Activated CD4-positive, alpha-beta T cell treated with anti-CD3 and anti-CD28 coated beads, Interleukin-2, amount 50 U/mL, for 16 hours (primary cell): ENCODE measurements at places on chromosomes 16 and 17.
A peak's percentile ranks its signal among the peaks of the same experiment; 100 is the strongest.

GRCh38 chr17:57458718-57459285 lies 202.5 kb downstream of the MSI2 start:
- no peak for DNase-seq

DNA sequence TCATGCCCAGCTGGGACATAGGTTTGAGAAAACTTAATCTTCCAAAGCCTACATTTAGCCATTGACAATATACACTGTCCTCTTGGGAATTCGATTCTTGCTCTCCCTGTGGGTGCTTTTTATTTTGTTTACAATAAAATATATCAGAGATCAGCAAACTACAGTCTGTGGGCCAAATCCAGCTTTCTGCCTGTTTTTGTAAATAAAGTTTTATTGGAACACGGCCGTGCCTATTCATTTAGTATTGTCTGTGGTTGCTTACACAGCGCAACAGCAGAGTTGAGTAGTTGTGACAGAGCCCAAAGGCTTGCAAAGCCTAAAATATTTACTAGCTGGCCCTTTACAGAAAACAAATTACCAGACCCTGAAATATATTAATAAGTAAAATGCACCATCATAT lies 39.7 kb upstream of the DNAJA2 start:
- DNase-seq: no peak

- peak; percentile 55 for DNase-seq
Measured at GRCh38 chr17:68399638-68400403, 57.5 kb downstream of the WIPI1 start.

DNA sequence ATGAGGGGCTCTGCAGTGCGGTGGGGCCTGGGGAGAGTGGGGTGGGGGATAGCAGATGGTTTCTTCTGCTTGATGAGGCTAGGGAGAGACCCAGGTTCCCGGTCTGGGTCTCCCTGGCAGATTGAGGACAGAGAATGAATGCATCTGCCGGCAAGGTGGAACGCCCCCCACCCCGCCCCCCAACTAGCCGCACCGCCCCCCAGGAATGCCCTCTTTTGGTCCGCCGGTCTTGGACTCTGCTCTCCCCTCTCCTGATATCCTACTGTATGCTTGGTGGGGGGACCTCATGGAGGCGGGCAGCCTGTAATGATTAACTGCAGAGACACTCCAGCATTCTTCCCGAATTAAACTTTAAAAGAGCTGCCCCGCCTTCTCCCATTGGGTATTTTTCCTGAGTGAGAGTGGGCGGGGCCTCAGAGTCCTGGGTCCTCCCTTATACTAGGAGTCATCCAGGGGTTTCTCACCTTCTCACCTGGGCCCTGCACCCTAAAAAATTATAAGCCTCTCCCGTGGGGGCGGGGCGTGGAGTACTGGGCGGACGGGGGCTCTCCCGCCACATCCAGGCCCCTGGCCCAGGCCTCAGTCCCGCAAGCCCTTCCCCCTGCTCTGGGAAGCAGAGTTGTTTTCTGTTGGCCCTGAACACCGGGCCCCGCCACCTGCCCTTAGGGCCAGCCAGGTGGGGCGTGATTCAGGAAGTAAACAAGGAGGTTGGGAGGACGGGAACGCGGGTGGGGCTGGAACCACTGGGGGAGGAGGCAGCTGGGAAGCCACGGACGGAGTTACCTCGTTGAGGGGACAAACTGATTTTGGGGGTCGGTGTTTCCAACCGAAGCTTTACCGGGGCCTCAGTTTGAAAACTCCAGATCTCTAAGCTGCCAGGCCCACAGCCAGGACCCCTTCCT lies 1.5 kb downstream of the GRB7 start:
- no peak for DNase-seq

GRCh38 chr16:70784692-70785555 lies 16.0 kb downstream of the VAC14 start:
- no peak for DNase-seq

GRCh38 chr16:50678531-50678930 lies 2.6 kb downstream of the SNX20 start:
- DNase-seq: no peak

GRCh38 chr17:2172077-2172851 lies 117.4 kb downstream of the HIC1 start:
- DNase-seq: no peak

DNA sequence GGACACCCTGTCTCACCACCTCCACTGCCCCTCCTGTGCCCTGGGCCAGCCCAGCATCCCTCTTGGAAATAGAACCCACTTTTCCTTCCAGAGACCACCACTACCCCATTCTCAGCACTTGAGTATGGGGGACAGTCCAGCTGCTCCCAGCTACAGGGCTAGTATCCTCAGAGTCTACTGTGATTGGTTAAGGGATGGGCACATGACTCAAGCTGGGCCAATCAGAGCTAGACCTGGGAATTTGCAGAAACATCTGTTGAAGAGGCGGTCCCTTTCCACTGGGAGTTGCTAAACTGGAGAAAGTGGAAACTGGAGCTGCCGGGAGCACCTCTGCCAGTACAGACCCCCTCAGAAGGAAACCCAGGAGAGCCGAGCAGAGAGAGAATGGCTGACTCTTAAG lies 156.6 kb downstream of the GSG1L start:
- no peak for DNase-seq

- no peak for DNase-seq
Measured at GRCh38 chr17:38420518-38420917, 7.7 kb upstream of the ARHGAP23 start.

- DNase-seq: no peak
Measured at GRCh38 chr16:50797456-50797855, 55.6 kb downstream of the CYLD start.

- DNase-seq: peak; percentile 24
Measured at GRCh38 chr17:11935734-11936406, 61.4 kb downstream of the ZNF18 start.

- DNase-seq: no peak
Measured at GRCh38 chr16:86594721-86595120, 16.4 kb downstream of the FOXL1 start.

DNA sequence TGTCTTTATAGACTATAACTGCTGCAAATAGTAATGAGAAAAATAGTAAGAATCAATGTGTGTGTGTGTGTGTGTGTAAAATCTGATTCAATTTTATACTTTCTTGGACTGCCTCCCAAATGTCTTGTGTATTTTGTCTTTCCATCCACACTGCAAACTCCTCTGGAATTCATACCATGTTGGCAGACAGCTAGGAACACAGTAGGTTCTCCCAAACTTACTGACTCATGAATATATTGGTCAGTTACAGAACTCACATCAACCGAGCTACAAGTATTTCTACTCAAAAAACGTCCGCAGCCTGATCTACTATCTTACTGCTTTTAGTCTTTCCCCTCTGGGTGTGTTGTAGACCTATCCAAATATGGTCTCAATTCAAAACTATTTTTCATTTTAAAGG lies 542.7 kb upstream of the PSMD7 start:
- no peak for DNase-seq

- DNase-seq: no peak
Measured at GRCh38 chr16:81293909-81294802, 20.6 kb upstream of the GAN start.

GRCh38 chr17:11404431-11405276 lies 163.6 kb downstream of the SHISA6 start:
- no peak for DNase-seq

GRCh38 chr17:37743875-37744632 lies 805 bp downstream of the HNF1B start:
- no peak for DNase-seq

- DNase-seq: no peak
Measured at GRCh38 chr17:53996131-53996530, 173.4 kb downstream of the KIF2B start.

- DNase-seq: no peak
Measured at GRCh38 chr16:88784856-88785105, 239 bp downstream of the PIEZO1 start.

- DNase-seq: no peak
Measured at GRCh38 chr16:78515421-78515820, 416.0 kb downstream of the WWOX start.

GRCh38 chr17:17191961-17192381 lies 14.2 kb downstream of the PLD6 start:
- no peak for DNase-seq

- DNase-seq: no peak
Measured at GRCh38 chr16:50822671-50823070, 80.8 kb downstream of the CYLD start.

DNA sequence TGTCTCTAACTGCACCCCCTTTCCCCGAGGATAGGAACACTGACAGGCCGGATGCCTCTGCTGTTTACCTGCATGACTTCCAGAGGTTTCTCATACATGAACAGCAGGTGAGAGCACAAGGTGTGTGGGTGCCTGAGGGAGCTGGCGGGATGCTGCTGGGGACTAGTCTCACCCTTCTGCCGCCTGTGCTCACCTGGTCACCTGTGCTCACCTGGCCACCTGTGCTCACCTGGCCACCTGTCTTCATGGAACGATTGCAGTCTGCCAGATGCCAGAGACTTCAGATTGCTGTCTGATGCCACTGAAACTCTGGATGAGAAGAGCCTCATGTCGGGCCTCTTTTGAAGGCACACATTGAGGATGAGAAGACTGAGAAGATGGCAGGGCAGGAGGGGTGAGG lies 104.1 kb downstream of the PLCG2 start:
- DNase-seq: no peak

DNA sequence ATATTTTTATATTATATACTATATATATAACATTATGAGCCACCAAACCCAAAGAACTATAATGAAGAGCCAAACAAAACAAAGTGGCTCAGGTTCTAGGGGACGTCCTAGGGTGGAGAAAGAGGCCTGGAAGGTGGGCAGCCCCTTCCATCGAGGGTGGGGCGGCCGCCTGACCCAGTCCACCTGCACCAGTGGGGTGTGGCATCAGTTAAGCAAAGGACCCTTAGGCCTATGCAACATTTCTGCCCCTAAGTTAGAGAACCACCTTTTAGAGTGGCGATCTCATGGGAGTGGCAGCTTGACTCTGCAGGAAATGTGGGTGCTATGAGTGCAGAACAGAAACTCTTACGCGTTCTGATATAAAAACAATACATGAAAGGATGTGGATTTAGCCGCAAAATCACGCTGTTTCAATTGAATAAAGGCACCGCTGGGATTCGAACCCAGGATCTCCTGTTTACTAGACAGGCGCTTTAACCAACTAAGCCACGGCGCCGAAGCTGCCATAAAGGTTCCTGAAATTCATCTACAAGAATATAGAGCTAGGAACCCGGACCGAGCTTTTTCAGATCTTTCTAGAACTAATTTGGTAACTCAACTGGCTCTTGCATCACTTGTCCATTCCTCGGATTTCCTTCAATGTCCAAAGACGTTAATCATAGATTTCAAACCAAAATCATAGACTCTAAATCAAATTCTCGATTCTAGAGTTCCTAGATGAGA lies 15.6 kb upstream of the AURKB start:
- DNase-seq: peak; percentile 92

DNA sequence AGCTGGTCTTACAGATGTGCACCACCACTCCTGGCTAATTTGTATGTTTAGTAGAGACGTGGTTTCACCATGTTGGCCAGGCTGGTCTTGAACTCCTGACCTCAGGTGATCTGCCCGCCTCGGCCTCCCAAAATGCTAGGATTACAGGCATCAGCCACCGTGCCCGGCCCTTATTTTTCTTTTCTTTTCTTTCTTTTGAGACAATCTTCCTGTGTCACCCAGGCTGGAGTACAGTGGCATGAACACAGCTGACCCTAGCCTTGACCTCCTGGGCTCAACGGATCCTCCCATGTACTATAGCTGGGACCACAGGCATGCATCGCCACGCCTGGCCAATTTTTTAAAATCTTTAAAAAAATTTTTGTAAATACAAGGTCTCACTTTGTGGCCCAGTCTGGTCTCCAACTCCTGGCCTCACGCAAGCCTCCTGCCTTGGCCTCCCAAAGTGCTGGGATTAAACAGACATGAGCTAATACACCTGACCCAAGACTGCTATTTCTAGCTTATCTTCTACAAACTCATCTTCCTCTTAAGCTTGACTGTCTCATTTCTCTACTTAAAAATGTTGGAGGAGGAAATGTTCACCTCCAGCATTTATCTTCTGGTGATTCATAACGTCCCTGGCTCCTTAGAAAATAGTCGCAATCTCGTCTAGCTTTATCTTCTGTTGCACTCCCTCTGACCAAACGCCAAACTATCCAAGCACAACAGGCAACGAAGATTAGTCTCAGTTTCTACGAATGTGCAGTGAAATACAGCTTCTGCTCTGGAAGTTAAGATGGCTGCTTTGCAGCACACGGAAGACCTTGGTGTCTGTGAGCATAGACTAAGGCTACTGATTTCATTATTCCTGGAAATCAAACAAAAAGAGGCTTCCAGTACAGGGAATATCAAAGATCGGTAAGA lies 8.2 kb upstream of the TMEM94 start:
- no peak for DNase-seq

DNA sequence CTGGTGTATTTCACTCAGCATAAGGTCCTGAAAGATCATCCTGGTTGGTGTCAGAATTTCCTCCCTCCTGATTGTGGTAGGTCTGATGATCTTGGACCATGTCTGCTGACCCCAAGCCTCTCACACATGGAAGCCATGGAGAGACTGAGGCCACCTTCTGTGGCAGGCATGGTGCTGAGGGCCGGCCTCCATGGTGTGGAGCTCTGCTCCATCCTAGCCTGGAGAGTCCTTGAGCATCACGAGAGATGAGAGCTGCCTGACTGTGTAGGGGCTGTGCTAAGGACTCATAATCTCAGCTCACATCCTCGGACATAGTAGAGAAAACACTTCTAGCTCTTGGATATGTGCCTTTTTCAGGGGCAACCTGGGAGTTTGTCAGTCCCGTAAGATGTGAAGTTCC lies 40.6 kb downstream of the MPRIP start:
- DNase-seq: no peak

DNA sequence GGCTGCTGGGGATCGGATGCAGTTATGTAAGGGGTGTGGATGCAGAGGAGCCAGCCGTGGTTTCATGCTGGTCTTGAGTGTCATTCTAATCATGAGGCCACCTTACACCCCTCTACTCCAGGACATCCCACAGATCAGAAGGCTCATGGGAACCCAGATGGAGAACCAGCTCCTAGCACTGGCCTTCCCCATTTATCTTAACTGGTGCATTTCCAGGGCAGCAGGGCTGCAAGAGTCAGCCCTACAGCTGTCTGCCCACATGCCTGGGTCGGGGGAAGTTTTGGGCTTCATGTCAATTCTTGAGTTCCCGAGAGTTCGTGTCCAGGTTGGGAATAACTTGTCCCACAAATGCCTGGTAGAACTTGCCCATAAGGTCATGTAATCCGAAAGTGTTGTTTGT lies 29.1 kb downstream of the RPTOR start:
- DNase-seq: no peak

DNA sequence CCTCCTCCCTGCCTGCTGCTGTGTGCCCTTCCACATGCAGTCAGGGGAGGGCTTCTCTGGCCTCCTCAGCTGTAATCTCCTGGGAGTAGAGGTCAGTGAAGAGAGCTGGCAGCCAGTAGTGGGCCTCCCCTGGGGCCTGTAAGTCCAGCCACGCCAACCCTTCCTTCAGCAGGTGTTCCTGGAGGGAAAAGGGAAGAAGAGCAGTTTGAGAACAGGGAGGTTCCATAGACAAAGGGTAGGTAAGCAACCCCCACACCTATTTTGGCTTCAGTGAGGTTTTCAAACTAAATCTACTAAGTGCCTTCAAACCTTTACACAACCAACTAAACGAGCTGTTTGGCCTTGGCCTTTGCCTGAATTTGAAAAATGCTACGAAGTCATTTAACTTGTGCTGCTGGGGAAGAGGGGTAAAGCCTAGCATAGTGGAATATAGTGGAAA lies 14.2 kb downstream of the SNF8 start:
- no peak for DNase-seq

GRCh38 chr17:75622076-75622475 lies 11.2 kb upstream of the SMIM5 start:
- DNase-seq: no peak

GRCh38 chr16:53991754-53992378 lies 287.9 kb downstream of the FTO start:
- DNase-seq: no peak
